HT1080 (cell line): ENCODE measurements at places on chromosomes 12 and 14.

GRCh38 chr14:100553471-100553870 is 33.7 kb downstream of the BEGAIN start:
- DNase-seq = no peak

- DNase-seq = peak; percentile 20
These were observed 20.6 kb downstream of the ARMH4 start for GRCh38 chr14:58131386-58131785.

DNA sequence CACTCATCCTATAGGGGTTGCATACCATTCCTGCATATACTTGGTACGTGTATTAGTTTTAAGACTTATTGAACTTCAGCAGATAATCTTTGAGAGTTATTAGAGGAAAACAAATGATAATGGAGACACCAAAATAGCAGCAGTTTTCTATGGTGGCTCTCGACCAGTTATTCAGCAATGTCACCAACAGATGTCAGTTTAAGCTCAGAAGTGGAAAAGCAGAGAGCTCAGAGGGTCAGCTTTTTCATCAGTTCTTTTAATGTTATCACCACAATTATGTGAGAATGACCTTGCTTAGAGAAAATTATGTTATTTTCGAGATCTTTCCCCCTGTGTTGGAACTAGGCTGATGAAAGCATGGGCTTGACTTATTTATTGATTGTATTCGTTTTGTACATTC is 32.0 kb downstream of the PTPN11 start:
- DNase-seq = no peak

DNA sequence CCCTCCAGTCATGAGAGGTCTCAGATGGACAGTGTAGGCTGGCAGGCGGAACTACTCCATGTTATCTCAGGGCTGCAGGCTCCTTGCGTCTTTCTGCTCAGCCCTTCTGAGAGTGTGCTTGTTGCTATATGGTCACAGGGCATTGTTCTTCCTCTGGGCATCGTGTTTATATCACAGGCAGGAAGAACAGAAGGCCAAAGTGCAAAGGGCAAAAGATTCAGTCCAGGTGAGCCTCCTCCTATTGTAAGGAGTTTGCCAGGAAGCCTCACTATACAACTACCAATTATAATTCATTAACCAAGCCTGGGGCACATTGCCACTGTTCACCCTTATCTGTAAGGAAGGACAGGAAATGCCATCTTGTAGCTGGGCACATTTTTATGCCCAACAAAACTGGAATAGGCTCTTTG is 195.5 kb upstream of the KITLG start:
- no peak for DNase-seq

- peak; percentile 78 for DNase-seq
These were observed 89.0 kb upstream of the BCL11B start for GRCh38 chr14:99360774-99361595.

GRCh38 chr12:68403711-68404110 is 71.5 kb upstream of the MDM1 start:
- DNase-seq = no peak

GRCh38 chr14:101364503-101365328 is 196.6 kb upstream of the DIO3 start:
- DNase-seq = no peak

DNA sequence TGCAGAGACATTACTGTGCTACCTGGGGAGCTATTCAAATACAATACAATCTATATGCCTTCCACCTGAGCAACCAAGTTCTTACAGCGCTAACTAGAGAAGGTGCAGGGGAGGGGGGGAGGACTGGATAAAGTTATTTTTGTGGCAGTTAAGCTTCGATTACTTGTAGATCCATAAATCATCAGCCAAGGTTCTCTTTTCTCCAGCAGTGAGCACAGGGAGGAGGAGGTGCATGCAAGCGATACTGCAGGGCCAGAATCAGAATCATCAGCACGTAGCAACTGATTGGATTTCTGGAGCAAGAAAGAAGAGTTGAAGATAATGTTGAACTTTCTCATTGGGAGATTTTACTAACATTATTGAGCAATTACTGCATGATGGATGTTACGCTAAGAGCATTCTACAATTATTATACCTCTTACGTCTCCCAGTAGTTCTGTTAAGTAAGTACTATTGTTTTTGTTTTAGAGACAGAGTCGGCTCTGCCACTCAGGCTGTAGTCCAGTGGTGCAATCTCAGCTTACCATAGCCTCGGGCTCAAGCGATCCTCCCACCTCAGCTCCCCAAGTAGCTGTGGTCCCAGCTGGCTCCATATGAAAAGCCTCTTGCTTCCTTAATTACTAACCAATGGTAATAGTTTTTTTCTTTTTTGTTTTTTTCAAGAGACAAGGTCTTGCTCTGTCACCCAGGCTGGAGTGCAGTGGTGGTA is 74.6 kb upstream of the EEA1 start:
- DNase-seq = no peak

DNA sequence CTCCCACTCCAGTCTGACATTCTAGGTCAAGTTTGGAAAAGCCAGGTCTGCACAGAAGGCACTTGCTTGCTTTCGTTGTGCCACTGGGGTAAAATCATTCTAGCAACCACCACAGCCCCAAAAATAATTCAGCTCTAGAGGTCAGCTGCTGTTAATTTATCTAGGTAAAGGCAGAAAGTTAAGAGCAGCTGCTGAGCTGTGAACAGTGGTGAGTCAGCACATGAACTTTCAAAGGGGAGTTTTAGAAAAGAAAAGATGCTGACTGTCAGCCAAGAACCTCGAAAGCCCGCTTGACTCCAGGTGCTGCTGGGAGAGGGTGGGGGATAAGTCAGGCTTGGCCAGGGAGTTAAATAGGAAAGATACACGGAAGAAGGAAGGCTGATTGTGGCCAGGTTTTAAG is 12.7 kb downstream of the CCDC197 start:
- peak; percentile 67 for DNase-seq
